ENCODE measurements at places on chromosomes 1 and 21.

DNA sequence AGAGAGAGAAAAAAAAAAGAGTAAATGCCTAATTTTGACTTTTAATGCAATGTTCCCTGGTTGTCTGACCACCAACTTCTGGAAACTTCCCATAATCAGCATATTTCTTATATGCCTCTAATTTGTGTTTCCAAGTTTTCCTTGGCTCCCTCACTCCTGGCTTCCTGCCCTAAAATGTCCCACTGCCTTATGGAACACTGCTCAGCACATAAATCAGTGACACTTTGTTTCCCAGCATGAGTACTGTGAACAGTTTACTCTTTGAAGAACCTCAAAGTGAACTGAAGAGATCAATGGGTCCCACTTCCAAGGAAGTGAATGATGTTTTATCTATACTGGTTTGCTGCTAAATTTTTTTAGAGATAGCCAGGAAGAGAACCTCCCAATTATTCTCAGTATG lies 271.3 kb upstream of the PRMT6 start:
- DNase-seq = no peak

GRCh38 chr1:169545472-169545871 lies 40.8 kb downstream of the F5 start:
- no peak for DNase-seq

DNA sequence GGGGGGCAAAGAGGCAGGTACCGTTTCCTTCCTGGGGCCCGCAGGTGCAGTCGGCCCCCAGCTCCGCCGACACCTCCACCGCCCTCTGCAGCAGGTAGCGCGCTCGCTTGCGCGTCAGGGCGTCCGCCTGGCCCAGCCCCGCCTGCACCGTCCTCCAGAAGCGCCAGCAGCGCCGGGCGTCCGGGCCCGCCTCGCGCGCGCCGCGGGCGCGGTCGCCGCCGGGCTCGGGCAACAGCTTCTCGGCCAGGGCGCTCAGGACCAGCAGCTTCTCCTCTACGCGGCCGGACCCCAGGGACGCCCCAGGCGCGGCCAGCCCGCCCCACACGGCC lies 863 bp downstream of the TARBP1 start:
- peak; percentile 61 for DNase-seq

- no peak for DNase-seq
Measured at GRCh38 chr1:25880518-25880917, 5.0 kb upstream of the PAQR7 start.

- DNase-seq = no peak
Measured at GRCh38 chr21:15730484-15731242, 881 bp downstream of the USP25 start.

DNA sequence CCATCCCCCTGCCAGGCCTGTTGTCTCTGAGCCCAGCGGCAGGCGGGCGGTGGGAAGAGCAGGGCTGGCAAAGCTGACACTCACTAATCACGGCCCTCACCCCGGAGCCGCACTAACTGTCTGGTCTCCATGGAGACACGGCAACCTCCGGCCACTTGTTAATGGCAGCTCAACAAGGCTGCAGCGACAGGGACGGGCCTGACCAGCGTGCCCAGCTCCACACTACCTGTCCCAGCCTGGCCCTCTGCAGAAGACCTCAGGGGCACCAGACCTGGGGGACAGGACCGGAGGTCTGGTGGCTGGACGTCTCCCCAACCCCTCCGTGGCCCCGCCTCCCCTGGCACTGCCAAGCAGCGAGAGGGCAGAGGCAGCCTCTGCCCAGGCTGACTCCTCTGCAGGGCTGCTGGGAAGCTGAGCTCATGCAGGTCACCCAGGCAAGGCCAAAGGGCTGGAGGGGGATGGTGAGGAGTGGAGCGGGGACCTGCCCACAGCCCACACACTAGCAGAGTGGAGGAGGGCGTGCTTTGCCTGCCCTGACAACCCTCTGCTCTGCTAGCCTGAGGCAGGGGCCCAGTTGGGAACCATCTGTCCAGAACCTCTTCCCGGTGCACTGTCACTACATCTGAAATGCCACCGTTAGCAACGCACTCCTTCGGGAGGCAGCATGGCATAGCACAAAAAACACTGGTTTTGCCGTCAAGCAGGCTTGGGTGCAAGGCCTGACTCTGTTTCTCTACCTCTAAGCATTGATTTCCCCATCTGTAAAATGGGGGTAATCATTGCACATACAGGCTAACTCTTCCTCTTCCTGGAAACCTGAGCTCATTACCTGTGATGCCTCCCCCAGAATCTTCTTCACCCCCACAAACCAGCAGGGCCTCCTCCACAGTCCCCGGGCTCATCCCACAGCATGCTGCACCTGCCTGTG lies 29.6 kb upstream of the WASF2 start:
- DNase-seq = no peak

DNA sequence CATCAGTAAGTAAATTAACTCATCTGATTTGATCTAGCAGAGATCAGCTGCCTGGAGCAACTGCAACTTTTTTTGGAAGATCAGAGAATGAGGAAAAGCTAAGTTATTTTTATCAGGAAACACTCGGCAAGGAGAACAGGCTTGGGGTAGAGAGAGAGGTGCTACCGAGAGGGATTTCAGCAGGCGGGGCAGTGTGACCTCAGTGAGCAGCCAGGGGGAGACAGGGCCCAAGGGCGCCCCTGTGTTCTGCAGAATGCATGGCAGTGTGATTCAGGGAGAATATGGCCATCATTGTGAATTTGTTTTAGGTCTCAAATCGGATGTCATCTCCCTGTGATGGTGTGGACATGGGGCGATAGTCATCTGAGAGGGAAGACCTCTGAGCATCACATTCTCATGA lies 484.1 kb upstream of the VAMP3 start:
- DNase-seq = no peak

- no peak for DNase-seq
Measured at GRCh38 chr1:152313970-152314369, 11.1 kb downstream of the FLG start.

GRCh38 chr1:185500001-185500626 lies 183.1 kb upstream of the IVNS1ABP start:
- no peak for DNase-seq

DNA sequence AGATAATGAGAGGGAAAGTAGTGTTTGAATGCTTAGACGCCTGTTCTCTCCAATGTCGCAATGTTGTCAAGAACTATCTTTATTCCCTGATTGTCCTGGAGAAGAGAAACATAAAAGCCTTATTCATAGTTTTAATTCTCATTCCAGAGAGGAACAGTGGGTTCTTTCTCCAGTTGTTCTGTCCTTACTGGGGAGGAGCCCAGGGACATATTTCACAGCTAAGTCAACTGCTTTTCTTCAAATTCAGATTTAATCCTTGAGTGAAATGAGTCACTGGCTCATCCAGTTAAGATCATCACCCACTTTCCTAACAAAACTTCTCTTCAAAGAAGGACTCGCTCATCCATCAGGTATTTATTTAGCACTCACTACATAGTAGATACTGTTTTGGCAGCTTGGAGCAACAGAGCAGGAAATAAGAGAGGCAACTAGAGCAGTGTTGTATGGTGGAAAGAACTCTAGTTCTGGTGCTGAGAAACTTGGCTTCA lies 365.7 kb upstream of the USP24 start:
- no peak for DNase-seq

- no peak for DNase-seq
Measured at GRCh38 chr1:246508897-246509688, 2.0 kb upstream of the SMYD3 start.

DNA sequence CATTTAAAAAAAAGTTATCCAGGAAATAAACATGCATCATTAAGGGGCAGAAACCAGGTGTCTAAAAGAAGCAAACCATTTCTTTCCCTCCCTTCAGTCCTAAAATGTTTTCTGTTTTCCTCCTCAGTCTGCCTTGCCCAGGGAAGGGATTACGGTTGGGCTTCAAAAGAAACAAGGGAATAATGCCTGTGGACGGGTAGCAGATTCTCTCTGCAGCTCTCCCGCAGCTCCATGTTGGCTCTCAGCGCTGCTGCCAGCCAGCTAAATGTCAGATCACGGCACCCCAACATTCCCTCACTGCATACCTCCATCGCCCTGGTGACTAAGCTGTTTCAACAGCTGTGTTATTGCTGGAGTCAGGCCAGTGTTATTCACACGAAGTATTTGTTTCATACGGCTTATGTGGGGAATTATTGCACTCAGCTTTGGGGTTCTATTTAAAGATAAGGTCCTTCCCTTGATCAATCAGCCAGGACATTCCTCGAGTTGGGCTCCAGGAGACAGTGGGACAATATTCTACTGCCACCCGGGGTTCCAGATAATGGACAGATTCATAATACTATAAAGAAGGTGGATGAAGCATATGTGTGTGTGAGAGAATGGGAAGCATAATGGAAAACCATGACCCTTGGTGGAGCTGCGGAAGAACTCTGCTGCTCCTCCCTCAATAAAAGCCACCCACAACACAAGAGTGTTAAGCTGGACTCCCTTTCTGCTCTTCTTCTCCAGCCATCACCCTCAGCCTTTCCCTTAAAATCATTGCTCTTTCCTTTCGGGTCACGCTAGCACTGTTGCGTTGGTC lies 58.2 kb downstream of the WLS start:
- no peak for DNase-seq

GRCh38 chr1:226565476-226565875 lies 16.9 kb downstream of the STUM start:
- DNase-seq = no peak

DNA sequence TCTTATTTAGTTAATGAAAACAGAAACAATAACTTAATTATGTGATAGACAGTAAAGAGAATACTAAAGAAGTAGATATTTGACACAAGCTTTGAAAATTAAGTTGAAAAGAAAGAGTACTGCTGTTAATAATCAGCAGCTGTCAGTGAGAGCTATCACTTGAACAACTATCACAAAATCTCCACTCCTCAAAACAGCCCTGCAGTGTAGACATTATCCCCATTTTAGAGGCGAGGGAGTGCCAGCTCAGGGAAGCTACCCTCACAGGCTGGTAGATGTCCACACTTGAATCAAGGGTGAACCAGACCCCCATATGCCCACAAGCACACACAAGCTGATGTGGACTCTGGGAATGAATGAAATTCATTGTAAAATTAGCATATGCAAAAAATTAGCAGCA lies 248.8 kb downstream of the RHOU start:
- DNase-seq = no peak

GRCh38 chr1:8330271-8331125 lies 12.6 kb downstream of the SLC45A1 start:
- no peak for DNase-seq

DNA sequence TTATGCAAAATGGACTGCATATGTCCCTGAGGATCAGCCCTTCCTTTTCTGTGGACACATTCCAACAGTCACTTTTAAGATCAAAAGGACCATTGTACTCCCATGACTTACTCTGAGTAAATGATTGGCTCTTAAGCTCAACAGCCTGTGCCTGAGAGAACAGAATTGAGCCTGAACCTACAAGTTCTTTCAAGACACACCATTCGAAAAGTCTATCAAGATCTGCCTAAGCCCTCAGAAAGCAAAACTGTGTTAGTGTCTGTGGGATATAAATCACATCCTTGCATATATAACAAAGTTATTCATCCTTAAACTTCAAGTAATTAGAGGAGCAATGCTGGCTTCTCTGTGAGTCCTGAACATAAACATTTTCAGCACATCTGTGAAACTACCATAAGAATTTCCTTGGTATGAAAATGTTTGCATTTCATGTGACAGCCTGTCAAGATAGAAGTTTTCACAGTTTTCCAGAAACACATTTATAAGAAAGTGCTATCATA lies 41.6 kb downstream of the PCNX2 start:
- DNase-seq = no peak
